Renal cortical epithelial cell (primary cell): ENCODE measurements at places on chromosomes 3 and 15.

GRCh38 chr3:13501521-13501920 is 21.4 kb downstream of the HDAC11 start:
- DNase-seq: no peak

DNA sequence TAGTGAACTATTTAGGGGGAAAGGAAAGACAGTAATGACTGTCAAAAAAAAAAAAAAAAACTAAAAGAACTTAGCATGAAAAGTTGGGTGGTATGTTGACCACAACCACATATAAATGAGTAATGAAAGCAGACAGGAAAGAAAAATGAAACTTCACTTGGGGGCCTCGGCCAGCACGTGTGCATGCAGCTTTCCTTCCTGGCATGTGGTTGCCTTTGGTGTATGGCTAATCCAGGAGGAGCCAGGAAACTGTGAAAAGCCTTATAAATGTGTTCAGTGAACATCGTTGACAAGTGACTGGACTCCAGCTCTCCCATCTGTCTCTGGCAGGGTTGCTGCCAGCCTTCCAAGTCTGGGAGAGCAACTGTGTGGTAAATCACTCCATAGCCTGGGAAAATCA is 195.1 kb downstream of the DTWD1 start:
- DNase-seq: peak; percentile 18

- DNase-seq: no peak
These were observed 81.4 kb downstream of the ARNT2 start for GRCh38 chr15:80485370-80486164.

- DNase-seq: no peak
These were observed 47.6 kb downstream of the SHOX2 start for GRCh38 chr3:158058495-158059130.

DNA sequence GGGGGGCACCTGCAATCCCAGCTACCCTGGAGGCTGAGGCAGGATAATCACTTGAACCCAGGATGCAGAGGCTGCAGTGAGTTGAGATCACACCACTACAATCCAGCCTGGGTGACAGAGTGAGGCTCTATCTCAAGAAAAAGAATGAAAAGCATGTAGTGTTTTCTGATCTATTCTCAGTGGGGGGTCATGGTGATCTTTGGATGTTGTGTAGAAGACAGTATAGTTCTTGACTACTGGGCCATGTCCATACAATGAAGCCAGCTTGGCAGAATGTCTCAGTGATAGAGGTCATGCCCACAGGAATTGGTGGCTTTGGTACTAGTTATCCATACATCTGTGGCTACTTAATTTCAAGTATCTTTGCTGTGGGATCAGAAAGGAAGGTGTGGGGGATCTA is 26.8 kb upstream of the NANOGP8 start:
- peak; percentile 60 for DNase-seq

DNA sequence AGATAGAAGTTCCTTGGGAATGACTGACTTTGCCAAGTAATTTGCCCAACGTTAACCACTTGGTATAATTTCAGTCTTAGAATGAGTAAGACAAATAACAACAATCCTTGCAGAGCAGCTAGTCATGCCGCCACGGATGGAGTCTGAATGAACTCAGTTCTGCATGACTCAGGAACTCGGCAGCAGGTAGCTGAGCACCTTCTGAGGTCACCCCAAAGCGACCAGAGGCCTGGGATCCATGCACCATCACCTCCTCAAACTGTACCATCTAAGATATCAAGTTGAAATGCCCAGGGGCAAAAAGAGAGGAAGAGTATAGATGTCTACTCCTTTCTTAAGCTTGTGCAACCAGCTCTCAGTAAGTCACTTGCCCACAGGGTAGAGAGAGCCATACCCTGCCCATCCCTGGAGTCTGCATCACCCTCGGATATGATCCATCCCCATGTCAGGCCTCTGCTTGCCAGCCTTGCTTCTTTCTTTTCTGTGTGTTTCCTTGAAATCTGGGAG is 8.5 kb upstream of the CDCP1 start:
- peak; percentile 91 for DNase-seq

DNA sequence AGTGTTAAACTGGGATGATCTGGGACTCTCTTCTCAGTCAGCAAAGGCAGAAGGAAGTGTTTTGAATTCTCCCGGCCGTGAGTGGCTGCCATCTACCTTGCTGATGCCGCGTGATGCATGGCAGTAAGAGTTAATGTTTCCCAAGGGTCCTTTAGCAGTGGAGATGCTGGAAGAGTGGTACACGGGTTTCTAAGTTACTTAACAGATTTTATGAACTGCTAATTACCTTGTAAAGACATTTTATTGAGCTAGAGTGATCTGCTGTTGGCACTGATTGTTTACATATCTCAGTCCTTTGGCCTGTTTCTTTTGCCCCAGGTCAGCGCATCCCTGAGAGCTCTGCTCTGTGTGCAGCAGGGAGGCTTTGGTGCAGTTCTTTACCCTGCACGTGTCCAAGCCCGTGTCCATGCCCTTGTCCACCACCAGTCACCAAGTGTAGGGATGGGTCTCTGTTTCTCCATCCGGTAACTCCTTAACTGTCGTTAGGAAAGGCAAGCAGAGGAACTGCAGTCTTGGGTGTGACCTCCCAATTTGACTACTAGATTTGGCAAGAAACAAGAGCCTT is 172.3 kb downstream of the SLCO3A1 start:
- DNase-seq: no peak

DNA sequence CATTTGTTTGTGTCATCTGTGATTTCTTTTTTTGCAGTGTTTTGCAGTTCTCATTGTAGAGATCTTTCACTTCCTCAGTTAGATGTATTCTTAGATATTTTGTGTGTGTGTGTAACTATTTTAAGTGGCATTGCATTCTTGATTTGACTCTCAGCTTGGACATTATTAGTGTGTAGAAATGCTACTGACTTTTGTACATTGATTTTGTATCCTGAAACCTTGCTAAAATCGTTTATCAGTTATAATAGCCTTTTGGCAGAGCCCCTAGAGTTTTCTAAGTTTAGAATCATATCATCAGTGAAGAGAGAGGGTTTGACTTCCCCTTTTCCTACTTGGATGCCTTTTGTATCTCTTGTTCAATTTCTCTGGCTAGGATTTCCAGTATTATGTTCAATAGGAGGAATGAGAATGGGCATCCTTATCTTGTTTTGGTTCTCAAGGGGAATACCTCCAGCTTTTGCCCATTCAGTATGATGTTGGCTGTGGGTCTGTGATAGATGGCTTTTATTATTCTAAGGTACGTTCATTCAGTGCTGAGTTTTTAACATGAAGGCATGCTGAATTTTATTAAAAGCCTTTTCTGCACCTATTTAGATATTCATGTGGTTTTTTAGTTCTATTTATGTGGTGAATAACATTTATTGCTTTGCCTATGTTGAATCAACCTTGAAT is 211.7 kb downstream of the MBNL1 start:
- DNase-seq: no peak

- no peak for DNase-seq
These were observed 9.2 kb downstream of the DCBLD2 start for GRCh38 chr3:98892263-98892662.

DNA sequence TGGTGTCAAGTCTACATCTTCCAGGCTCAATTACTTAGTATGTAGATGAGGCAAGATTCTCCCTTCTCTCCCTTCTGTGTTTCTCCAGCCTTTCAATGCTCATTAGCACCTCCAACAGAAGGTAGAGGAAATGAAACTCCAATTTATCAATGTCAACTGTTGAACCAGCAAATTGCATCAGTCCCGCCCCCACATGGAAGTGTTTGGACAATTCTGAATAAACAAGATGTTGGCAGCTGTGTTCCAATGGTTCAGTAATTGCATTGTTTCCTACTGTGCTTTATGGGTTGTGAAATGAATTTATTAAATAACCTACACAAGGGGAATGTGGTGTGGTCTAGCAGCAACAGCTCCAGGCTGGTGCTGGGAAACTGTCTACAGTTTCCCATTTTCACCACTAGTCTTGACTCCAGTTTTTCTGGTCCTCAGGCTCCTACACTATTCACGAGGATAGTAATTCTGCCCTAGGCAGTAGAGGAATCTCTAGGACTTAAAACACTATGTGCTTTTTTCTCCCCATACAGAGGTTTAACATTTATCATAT is 91.9 kb downstream of the MB21D2 start:
- peak; percentile 98 for DNase-seq

- DNase-seq: peak; percentile 94
These were observed 33.9 kb downstream of the MYO5C start for GRCh38 chr15:52261498-52262242.

DNA sequence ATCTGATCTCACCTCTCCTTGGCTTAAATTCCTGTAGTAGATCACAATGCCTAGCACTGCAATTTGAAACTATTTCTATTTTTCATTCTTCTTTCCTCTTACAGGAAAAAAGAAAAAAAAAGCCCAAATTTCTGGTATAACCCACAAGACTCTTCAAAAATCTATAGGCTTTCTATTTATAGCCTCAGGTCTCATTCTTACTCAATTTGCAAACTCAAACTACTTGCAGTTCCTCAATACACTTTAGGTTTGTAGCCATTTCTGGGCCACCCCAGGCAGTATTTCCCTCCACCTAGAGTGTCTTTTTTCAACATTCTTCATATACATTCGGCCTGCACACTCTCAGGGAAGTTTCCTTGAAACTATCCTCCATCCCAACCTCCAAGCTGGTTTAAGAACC is 169.0 kb downstream of the TBC1D5 start:
- DNase-seq: no peak

GRCh38 chr3:123373474-123373987 is 75.4 kb downstream of the ADCY5 start:
- no peak for DNase-seq

DNA sequence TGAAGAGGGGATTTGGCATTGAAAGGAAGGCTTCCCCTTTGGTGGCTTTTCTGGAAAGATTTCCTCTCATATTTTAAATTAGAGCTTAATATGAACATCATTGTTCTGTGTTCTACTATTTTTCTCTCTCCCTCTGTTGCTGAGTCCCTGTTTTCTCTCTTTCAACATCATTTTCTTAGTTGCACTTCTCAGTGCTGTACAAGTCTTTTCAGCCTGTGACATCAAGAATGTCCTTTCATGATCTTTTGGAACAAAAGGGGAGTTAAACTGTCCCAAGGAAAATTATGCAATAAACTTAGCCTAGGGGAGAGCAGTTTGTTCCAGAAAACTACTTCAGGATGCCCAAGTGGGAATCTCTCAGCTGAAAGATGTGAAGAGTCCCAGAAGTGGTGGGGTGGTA is 325.1 kb downstream of the IL20RB start:
- DNase-seq: no peak

- no peak for DNase-seq
These were observed 42.9 kb downstream of the PIAS1 start for GRCh38 chr15:68097029-68097428.

GRCh38 chr15:75104804-75105557 is 81.6 kb downstream of the PPCDC start:
- DNase-seq: peak; percentile 99

GRCh38 chr3:13136426-13136825 is 63.2 kb upstream of the IQSEC1 start:
- no peak for DNase-seq

DNA sequence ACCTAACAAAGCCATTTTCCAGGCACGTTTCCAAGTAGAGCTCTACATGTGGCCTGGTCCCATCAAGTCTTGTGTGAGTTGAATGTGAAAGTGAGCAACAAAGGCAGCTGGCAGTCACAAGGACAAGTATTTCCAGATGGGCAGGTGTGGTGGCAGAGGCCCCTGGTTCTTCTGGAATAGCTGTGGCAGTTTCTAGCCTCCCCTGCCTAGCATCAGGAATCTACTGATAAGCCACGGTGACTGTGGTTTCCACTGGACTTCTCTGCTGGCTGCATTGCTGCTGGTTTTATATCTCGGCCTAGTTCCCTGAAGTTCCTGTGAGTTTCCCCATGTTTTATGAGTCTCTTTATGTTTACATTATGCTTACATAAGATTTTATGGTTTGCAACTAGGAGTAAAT is 117.7 kb downstream of the GOLIM4 start:
- DNase-seq: no peak

DNA sequence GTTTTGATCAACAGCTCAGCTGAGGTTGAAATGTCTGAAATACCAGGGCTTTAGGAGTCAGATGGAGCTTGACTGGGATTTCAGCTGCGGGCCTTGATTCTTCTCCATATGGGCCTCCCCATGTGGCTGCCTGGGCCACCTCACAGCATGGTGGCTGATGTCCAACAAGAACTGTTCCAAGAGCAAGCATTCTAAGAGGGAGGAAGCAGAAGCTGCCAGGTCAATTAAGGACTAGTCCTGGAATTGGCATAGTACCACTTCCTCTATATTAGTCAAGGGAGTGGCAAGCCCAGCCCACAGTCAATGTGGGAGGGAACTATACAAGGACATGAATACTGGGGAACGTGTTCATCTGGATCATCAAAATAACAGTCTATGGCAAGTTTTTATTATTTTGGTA is 181.7 kb upstream of the ANKRD28 start:
- no peak for DNase-seq

DNA sequence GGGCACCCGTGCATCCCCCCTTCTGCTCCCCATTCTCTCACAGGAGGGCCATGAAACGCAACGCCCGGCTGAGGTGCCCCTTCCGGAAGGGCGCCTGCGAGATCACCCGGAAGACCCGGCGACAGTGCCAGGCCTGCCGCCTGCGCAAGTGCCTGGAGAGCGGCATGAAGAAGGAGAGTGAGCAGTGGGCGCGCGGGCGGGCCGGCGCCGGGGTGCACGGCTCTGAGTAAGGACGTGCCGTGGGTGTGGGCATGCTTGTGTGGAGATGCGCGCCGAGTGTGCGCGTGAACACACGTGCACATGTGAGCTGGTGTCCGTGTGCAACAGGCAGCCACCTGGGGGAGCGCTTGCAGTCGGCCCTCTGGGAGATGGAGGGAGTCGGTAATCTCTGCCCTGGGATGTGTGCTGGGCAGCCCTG is 28.1 kb downstream of the NR1I2 start:
- peak; percentile 23 for DNase-seq

DNA sequence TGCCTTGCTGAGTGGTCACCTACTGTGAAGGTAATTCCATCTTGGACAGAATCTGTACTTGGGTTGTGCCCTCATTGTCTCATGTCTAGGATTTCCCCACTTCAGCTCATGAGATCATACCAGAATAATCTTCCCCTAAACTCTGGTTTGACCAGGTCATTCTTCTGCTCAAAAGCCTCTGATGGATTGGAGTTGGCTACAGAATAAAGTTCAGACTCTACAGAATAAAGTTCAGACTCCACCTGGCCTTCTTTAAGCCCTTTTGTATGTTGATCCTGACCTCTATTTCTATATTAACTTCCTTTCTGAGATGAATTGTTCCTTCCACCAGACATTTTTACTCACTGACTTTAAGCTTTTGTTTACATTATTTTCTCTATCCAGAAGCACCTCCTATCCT is 6.4 kb upstream of the GLCE start:
- no peak for DNase-seq

DNA sequence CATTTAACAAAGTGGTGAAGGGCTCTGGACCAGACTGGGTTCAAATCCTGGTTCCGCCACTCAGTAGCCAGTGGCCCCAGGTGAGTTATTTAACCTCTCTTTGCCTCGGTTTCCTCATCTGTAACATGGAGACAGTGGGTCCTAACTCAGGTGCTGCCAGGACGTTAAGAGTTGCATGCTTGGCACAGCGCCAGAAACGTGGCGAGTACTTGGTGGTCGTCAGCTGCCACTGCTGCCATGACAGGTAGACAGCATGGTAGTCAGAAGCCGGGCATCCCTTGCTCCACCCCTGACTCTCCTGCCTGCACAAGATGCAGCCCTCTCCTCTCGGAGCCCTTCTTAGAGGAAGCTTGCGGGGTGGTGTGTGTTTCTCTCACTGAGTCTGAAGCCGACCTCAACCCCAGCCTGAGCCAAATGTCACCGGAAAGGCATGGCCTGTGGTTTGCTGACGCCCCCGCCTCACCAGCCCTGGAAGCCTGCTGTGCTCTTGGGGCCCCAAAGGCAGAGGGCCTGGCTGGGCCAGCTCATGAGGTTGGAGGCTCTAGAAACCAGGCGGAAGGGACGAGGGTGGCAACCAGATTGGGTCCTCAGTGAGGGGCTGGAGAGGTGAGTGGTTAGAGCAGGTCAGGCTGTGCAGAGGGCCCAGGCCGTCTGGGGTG is 160.8 kb upstream of the TLE3 start:
- no peak for DNase-seq
